M059J (cell line): ENCODE measurements at places on chromosomes 3 and 15. TPM values are rescaled to one million over a fixed set of nuclear protein-coding genes. Genes with fewer than 3 reads are reported as not detected.

SNX33 gene
- 8.2 and 10.6 TPM in 2 replicates for total RNA-seq

POLQ gene
- 11.7 and 16.9 TPM in 2 replicates for total RNA-seq

GOLGA8O gene
- 0.07 and 0.12 TPM in 2 replicates for total RNA-seq

CHRNA5 gene
- total RNA-seq = 5.0 and 14.7 TPM in 2 replicates

CPLX3 gene
- not detected in 2 replicates for total RNA-seq

CSTA gene
- 0.30 TPM in 1 of 2 replicates, not detected in the other for total RNA-seq

DUOX2 gene
- not detected in 2 replicates for total RNA-seq

KLHL6 gene
- not detected in 2 replicates for total RNA-seq

IGSF11 gene
- not detected in 2 replicates for total RNA-seq

PLA1A gene
- not detected in 2 replicates for total RNA-seq

GPR160 gene
- total RNA-seq = 3.4 and 10.2 TPM in 2 replicates

BRPF1 gene
- 10.1 and 14.0 TPM in 2 replicates for total RNA-seq

SEMA6D gene
- 1.3 and 2.0 TPM in 2 replicates for total RNA-seq

ZSCAN29 gene
- total RNA-seq = 19.2 and 28.1 TPM in 2 replicates

CXCR6 gene
- total RNA-seq = not detected in 2 replicates

GRM2 gene
- not detected in 2 replicates for total RNA-seq

GPR15 gene
- total RNA-seq = 27.8 and 41.3 TPM in 2 replicates

PLA2G4E gene
- not detected in 2 replicates for total RNA-seq

CYP1A1 gene
- 1.4 and 3.3 TPM in 2 replicates for total RNA-seq

CATSPER2 gene
- total RNA-seq = 0.10 and 0.39 TPM in 2 replicates

TRH gene
- not detected in 2 replicates for total RNA-seq

C3orf62 gene
- total RNA-seq = 0.34 and 4.7 TPM in 2 replicates

ST3GAL6 gene
- 11.6 and 19.4 TPM in 2 replicates for total RNA-seq

SNTN gene
- total RNA-seq = 0.10 TPM in 1 of 2 replicates, not detected in the other

SERINC4 gene
- total RNA-seq = not detected in 2 replicates
